ENCODE measurements at places on chromosomes 2 and 18.

GRCh38 chr2:45714679-45715078 lies 63.2 kb downstream of the PRKCE start:
- no peak for DNase-seq

GRCh38 chr2:109290887-109291643 lies 162.1 kb downstream of the SH3RF3 start:
- peak; percentile 39 for DNase-seq

DNA sequence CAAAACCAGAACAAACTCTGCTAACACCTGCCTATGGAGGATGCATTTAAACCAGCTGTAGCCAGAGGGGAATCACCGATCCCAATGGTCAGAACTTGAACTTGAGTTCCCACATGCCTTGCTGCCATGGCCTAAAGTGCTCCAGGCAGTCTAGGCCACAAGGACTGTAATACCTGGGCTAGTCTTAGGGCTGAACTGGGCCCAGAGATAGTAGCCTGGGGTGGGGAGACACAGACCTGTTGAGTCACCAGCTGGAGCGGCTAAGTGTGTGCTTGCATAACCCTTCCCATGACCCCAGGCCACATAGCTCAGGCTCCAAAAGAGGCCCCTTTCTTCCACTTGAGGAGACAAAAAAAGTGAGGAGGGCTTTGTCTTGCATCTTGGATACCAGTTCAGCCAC lies 515.0 kb upstream of the DDX18 start:
- no peak for DNase-seq

DNA sequence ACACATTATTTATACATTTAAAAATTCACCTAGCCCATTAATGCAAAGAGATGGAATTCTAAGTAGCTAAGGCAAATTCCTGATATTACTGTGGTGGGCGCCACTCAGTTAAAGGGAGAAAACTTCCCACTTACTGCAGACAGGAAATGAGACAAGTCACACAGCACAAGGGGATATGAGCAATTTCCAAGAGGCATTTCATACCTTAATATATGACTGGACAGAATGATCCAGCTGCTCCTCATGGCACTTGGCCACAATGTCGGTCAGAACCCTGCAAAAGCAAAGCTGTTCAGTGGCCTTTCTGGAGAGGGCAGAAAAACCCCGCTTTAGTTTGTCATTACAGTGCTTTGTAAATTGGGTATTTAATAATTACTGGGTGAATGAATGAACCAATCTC lies 121.4 kb upstream of the CCDC195 start:
- no peak for DNase-seq

GRCh38 chr2:69773206-69773605 lies 31.3 kb downstream of the ANXA4 start:
- peak; percentile 26 for DNase-seq

DNA sequence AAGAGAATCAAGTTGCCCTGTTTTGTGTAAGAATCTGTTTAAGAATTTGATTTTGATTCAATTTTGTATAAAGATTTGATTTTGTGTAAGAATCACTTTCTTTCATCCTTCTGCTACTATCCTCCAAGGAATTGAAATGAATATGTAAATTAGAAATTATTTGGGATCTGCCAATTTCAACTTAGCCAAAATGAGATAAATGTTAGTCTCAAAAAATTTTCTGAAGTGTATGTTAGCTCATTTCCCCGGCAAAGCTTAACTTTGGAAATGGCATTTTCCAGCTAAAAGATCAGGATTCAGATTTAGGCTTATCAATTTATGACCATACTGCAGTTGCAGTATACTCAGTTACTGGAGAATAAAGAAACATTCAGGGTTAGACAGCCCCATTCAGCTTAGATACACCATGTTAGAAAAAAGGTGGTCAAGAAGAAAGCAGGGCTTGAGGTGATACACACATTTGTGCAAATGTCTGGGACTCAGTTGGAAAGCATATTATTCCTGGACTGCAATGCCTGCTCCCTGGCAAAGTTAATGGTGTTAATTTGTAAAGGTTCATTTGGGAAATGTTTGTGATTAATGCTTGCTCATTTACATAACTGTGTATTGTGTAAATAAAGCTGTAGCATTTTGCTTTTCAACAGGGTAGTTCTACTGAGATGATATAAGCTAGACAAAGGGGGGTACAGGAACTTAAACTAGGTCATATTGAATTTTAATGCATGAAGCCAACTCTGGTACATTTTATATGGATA lies 247.8 kb upstream of the SESTD1 start:
- no peak for DNase-seq

DNA sequence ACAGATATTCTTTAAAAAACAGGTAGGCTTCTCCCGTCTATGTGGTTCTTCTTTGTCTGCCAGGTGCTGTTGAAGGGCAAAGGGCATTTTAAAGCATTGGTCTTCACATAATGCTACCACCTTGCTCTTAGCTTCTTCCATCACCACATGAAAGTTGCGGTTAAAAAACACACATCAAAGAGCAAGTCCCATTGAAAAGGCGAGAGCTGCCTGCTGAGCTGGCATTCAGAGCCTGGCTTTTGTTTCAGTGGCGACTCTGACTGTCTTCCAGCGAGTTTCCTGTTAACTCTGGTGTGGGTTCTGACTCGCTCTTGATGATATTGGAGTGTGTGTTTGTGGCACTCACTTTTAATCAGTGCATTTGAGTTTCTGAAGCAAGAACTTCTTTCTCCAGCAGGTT lies 624.9 kb upstream of the FANCL start:
- DNase-seq, result no peak

- no peak for DNase-seq
These were observed 529.9 kb upstream of the KLHL29 start for GRCh38 chr2:22855081-22855480.

GRCh38 chr2:42224422-42225067 lies 55.4 kb downstream of the EML4 start:
- no peak for DNase-seq

- peak; percentile 42 for DNase-seq
These were observed 10.7 kb downstream of the TNS1 start for GRCh38 chr2:217992061-217992460.

DNA sequence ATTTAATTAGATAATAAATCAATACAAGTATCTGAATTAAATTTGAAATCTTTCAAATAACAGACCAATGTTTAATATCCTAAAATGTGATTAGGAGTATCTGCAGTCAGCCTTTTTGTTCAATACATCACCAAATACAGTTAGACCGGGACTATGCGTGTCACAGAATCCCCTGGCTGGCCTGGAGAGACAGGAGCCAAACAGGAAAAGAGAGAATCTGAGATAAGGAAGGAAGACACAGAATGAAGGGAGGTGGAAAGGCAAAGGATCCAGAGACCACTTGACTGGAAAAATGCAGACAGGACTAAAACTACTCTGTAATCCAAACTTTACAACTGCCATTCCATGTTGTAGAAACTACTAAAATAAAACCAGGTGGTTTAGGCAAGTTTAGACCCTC lies 66.3 kb downstream of the SIGLEC15 start:
- no peak for DNase-seq

- no peak for DNase-seq
These were observed 59.1 kb downstream of the MBP start for GRCh38 chr18:77073336-77074093.

DNA sequence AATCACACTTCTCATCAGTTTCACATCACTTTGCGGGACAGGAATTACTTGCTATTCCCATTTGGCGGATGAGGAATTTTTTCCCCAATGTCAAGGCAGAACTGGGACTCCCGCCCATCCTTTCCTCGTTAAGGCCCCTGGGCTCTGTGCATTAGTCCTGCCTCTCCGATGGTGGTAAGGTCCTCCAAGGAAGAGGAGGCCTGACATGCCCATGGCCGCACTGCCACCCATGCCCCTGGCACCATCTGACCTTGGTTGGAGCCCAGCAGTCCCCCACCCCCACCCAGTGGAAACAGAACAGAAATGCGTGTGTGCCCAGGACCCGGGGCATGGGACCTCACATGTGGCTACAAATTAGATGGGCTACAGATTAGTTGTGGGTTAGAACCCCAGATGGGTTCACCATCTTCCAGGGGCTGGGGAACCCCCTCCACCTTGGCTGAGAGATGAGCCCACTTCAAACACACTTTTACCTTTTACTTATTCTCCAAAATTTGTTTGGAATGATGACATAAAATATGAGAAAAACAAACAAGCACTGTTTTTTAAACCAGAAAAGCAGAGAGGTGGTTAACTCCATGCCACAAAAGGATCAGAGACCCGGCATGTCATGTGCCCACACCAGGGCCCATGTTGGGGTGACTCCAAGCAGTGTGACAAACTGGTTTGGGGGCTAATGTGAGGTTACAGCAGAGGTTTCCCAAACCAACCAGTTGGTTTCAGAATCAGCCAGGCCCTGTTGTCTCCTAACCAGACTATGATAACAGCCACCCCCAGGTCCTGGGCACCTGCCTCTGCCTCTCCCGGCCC lies 11.0 kb upstream of the DUSP2 start:
- no peak for DNase-seq

DNA sequence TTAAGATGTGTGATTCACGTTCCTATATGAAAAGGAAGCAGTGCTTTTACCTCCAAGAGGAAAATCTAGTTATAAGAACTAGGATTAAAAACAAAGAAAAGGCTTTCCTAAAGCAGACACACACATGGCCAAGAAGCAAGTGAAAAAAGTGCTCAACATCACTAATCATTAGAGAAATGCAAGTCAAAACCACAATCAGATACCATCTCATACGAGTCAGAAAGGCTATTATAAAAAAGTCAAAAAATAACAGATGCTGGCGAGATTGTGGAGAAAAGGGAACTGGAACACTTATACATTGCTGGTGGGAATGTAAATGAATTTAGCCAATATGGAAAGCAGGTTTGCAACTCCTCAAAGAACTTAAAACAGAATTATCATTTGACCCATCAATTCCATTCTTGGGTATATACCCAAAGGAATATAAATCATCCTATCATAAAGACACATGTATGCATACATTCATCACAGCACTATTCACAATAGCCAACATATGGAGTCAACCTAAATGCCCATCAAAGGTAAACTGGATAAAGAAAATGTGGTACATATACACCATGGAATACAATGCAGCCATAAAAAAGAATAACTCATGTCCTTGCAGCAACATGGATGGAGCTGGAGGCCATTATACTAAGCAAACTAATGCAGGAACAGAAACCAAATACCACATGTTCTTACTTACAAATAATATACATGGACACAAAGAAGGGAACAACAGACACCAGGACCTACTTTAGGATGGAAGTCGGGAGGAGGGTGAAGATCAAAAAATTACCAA lies 285.3 kb downstream of the RAD51AP2 start:
- DNase-seq, result no peak

DNA sequence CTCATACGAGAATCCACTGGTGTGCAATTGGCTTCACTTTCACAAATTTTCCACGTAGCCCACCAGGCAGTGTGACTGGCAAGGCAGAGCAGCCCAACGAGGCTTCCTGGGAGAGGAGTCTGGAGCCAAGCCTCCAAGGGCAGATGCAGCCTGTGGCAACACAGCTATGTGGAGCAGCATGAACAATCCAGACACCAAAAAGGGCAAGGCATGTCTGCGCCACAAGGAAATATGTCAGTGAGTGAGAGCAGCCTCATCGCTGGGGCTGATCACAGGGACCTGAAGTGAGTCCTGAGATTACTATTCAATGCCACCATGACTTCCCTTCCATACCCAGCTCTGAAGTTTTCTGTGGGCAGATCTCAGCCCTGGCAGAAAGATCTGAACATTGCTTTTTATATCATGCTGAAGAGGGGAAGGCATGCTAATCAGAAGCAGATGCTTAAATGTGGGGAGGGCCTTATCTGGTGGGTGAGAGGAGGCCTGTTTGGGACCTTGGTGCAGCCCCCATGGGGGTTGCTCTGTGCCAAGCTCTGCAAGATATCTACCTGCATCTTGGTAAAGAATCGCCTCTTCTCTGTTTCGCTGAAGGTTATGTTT lies 40.0 kb upstream of the PUM2 start:
- no peak for DNase-seq

DNA sequence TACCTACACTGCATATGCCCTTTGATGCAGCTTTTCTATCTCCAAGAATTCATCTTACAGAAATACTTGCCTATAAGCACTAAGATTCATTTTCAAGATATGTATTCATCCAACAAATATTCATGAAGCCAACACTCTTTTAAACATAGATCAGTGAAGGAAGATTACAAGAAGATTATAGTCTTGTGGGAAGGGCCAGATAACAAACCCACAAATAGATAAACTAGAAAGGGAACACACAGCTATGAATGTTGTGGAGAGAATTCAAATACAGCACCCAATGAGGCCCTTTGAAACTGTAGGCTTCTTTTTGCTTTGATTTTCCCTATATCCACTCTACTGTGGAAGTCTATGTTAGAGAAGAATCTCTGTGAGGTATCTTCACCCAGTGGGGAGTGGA lies 186.7 kb upstream of the RBMS1 start:
- no peak for DNase-seq

- no peak for DNase-seq
These were observed 66.8 kb upstream of the RIOK3 start for GRCh38 chr18:23386317-23386716.

DNA sequence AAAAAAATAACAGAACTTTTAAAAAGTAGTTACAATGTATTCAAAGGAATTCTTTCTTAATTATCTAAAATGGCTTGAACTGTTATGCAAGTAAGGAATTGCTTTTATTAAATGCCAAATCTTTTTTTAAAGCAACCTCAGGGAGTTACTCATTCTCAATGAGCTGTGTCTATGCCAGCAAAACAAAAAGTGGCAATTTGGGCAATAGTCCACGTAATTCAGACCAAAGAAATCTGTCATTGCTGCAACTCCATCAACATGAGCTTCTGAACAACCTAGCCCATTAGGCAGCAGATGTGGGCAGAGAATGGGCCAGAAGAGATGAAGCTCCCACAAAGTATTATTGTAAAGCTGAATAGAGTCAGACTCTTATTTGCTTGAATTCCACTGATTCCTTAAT lies 118.4 kb downstream of the ALK start:
- DNase-seq, result no peak

DNA sequence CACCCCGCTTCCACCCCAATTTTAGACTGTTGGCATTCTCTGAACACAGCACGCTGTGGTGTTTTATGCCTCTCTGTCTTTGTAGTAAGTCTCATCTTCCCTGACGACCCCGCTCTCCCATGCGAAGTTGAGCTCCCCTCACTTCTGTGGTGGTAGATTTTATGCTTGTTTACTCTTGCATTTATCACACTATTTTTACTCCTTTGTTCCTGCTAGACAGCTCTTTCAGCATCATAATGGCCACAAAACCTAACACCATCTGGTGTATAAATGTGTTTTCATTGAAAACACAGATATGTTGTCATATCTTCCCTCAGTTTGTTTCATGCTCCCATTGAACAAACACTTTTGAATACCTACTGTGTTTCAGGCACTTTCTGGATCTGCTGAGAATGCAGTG lies 57.1 kb downstream of the PKP4 start:
- no peak for DNase-seq

- DNase-seq, result no peak
These were observed 352.5 kb upstream of the EPHA4 start for GRCh38 chr2:221924576-221924975.
